ENCODE measurements at places on chromosomes 2 and 18.

DNA sequence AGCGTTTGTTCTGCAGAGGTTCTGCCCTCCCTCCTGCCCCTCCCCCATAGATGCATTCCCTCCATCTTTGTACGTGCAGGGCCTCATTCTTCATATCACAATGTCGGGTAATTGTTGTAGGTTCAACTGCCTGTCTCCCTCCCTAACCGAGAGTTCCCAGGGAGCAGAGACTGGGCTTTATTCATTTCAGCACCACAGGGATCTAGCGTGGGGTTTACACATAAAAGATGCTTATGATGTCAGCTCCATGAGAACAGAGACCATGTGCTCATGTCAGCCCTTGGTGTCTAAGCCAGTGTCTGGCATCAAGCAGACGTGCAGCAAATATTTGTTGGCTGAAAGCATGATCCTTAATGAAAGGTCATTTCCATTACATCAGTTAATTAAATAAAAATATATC lies 298.9 kb upstream of the TRIB2 start:
- no peak for DNase-seq

- DNase-seq: no peak
Measured at GRCh38 chr2:19993731-19994130, 3.8 kb upstream of the WDR35 start.

GRCh38 chr18:7657937-7658336 lies 90.8 kb downstream of the PTPRM start:
- DNase-seq: no peak

DNA sequence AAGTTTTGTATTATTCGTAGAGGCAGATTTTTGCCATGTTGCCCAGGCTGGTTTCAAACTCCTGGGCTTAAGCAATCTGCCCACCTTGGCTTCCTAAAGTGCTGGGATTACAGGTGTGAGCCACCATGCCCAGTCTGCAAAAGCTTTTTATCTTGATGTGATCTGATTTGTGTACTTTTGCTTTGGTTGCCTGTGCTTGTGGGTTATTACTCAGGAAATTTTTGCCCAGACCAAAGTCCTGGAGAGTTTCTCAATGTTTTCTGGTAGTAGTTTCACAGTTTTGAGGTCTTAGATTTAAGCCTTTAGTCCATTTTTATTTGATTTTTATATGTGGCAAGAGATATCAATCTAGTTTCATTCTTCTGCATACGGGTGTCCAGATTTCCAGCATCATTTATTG lies 42.4 kb downstream of the SYT4 start:
- no peak for DNase-seq

GRCh38 chr2:66930339-66931220 lies 466.6 kb upstream of the ETAA1 start:
- no peak for DNase-seq

DNA sequence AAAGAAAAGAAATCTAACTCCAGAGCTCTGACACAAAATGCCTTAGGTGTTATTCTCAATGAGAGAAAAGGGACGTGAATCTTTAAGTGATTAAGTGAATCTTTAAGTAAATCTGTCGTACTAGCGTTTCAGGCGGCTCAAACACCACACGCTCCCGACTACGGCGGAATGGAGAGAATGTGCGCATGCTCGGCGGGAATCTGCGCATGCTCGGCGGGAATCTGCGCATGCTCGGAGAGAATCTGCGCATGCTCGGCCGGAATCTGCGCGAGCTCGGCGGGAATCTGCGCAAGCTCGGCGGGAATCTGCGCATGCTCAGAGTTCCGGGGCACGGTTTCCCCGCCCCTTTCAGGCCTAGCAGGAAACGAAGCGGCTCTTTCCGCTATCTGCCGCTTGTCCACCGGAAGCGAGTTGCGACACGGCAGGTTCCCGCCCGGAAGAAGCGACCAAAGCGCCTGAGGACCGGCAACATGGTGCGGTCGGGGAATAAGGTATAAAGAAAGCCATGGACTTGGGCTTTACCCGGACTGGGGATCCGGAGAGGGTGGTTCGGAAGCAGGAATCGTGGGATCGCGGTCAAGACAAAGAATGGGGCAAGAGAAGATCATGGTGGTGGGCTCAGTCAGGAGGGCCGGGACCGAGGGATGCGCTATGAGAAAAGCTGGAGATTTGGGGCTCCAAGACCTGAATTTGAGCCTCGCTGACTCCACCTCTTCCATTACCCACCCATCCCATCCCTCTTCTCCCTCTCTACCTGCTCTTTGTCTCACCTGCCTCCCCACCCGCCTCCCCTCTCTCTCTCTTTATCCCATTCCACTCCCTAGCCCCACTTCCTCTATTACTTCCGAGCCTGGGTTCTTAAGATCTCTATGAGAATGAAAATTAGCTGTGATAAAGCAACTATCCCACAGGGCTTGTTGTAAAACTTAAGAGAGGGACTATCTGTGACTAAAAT lies at the start of gene XRCC5:
XRCC5 (plus strand) TSS at position 382 of the 955 bp plus-strand sequence; CDS start at position 471, 89 bp downstream.
- peak; percentile 96 for DNase-seq

DNA sequence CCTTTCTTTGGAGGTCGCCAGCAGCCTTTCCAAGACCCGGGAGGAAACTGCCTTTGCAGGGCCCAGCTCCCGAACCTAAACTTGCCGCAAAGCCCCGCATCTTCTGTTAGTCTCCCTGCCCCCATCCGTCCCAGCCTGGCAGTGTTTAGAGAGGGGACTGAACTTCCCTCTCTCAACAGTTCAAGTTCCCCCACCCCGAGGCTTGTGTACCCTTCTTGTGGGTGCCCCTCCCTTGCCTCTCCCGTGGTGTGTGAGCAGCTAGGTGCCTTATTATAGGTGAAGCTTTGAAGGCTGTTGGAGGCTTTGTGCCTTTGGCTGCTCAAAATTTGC lies 1.4 kb downstream of the LBH start:
- peak; percentile 41 for DNase-seq

DNA sequence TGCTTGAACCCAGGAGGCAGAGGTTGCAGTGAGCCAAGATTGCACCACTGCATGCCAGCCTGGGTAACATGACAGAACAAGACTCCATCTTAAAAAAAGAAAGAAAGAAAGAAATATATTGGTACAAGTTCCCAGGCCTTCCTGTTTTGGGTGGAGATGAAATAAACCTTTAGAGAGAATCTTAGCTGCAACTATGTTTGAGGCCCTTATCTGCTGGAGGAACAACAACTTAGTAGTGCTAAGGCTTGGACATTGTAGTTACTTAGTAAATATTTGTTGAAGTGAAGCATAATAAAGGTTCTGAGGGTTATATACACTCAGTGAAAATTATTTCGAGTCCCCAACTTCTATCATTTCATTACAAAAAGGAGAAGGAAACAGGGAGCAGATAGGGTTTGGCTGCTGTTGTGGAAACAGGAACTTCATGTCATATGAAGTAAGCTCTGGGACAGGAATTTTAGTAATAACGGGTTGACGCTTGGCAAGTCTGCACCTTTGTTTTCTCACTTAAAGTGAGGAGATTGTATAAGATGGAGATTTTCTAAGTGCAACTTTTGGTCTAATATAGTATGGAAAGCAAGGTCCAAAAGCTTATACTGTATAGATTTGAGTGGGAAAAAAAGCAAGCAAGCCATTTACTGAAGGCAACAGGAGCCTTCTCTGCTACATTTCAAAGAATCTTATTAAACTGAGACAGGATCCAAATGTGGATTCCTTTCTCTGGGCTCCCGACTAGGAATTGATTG lies 40.0 kb upstream of the AGPS start:
- DNase-seq: no peak

DNA sequence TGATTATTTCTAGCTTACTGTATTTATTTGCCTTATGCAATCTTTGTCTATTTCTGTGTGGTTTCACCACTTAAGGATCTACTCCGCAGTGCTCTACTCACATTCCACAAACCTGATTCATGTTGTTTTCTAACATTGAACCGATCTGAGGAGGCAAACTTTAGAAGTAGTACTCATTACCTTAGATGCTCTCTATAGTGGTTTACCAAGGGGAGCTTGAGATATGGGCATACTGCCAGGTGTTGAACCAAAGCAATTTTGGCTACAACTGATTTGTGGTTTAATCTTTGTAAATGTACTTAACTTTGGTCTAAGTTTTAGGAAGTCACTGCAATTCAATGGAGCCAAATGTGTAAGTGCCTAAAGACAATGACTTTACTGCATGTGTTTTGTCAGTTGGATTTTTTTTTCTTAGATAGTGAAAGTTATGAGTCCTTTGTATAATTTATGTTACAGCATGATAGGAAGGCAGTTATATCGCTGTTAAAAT lies 50.1 kb downstream of the MAP2 start:
- peak; percentile 96 for DNase-seq

- DNase-seq: no peak
Measured at GRCh38 chr2:60899892-60900249, 18.5 kb downstream of the REL start.

DNA sequence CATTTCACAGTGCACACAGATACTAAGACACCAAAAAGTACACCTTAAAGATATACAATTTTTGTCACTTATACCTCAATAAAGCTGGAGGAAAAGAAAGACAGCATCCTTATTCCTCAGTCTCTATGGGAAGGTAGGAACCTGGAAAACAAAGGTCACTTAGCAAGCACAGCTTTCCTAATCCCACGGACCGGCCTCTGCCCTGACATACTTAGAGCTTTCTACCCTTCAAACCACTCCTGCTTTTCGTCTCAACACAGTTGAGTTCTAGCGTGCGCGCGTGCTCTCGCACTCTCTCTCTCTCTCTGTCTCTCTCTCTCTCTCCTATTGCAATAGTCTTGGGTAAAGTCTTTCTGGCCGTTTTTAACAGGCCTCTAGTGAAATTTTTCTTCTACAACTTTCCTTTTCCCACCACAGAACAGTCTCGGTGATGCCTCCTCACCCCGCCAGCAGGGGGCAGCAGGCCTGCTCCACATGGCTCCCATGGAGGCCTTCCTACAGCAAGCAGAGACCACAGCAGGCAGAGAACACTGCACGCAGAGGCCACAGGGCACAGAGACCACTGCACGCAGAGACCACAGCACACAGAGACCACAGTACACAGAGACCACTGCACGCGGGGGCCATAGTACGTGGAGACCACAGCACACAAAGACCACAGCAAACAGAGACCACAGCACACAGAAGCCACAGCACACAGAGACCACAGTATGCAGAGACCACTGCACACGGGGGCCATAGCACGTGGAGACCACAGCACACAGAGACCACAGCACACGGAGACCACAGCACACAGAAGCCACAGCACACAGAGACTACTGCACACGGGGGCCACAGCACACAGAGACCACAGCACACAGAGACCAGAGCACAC lies 106.9 kb downstream of the FBXO15 start:
- DNase-seq: no peak

DNA sequence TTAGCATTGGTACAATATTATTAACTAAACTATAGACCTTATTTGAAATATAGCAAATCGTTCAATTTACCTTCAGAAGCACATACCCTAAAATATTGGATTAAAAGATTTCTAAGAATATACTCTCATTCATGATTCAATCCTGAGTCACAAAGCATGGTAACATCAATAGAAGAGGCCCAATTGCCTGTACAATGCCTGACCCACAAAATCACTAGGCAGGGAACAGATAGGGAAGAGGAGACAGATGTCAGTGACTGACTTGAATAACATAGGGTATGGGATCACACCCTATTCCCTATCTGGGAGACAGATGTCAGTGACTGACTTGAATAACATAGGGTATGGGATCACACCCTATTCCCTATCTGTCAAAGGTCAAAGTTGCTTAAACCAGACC lies 611.6 kb upstream of the VRK2 start:
- DNase-seq: no peak
